ENCODE measurements at places on chromosomes 11 and 22.

GRCh38 chr11:112453601-112454577 lies 193.2 kb upstream of the PLET1 start:
- no peak for DNase-seq

DNA sequence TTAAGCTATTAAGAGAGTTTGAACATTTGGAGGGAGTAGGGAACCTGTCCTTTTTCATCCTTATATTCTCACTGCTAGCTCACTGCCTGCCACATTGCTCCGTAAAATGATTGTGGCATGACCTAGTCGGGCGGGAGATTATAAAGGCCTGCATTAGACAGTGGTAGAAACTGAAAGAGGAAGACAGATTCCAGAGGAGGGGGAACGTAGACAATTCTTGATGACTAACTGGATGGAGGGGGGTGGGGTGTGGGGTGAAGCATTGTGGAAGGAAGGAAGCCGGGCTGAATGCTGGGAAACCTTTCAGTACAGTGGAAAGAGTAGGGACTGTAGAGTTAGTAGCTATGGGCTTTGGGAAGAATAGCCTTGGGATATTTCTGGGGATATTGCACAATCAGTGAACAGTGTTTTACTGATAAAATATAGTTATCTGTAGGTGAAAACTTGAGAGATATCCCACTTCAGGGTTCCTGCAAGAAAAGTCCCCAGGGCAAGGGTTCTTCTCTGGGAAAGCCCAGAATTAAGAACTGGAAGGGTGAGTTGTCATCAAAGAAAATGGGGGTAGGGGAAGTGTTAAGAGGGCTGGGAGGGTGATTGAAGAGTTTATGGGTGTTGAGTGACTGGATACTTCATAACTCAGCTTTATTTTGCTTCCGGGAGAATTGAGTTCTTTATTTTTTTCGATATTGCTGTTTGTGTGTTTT lies 2.1 kb downstream of the MED15 start:
- no peak for DNase-seq

DNA sequence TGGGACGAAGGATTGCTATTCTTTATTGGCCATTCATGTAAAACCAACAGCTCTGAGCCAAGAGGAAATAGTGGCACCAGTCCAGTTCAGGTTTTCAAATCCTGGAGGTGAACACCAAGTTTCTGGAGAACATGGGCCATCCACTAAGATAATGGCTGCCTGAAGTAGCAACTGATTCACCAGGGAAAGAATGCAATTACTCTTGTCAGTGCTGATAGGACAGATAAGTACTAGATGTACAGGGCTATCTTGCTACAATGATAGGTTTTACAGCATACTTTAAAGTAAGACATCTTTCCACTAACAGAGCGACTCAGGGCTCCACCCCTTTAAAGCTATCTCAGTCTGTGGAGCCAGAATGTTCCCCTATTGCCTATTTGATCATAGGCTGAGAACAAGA lies 36.8 kb upstream of the APOA1 start:
- no peak for DNase-seq

- DNase-seq = no peak
Observed at GRCh38 chr11:33606762-33607161, 93.9 kb downstream of the C11orf91 start.

All from esophagus squamous epithelium (tissue), 5 donors.